ENCODE measurements at places on chromosomes 2 and 18.

DNA sequence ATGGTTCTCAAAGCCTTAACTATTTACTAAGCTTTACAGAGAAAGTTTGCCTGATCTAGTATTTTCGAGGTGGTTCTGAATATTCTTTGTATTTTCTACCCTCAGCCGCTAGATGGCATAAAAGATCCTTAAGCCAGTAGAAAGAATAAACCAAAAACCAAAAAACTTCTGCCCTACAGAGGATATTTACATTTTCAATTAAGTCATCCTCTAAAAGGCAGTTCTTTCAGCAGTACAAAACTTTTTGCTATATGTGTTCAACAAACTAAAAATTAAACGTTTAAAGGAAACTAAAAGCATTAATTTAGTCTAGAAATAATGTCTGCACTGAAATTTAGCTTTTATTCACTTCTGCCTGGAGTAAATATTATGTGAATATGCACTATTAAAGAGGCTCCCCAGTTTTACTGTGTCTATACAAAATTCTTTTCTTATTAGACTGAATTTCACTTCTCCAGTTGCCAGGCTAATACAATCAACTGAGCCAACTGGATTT lies 297.5 kb downstream of the PIEZO2 start:
- DNase-seq: no peak

DNA sequence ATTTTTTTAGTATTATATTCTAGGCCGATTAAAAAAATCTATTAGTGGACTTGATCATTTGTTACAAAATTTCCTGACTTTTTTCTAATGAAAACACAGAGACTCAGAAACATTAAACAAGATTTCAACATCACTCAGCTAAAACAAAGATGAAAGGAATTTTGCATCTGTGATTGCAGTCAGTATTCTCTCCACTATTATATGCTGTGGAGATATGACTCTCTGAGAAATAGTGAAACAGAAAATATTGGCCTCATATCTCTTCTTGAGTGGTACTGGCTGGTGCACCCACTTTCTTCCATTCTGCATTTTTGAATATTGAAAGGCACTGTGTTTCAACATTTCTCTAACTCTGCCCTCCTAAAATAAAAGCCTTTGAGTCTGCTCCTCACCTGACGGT lies 914.2 kb downstream of the TSN start:
- DNase-seq: no peak

GRCh38 chr18:63292831-63293683 lies 26.5 kb downstream of the BCL2 start:
- DNase-seq: no peak

DNA sequence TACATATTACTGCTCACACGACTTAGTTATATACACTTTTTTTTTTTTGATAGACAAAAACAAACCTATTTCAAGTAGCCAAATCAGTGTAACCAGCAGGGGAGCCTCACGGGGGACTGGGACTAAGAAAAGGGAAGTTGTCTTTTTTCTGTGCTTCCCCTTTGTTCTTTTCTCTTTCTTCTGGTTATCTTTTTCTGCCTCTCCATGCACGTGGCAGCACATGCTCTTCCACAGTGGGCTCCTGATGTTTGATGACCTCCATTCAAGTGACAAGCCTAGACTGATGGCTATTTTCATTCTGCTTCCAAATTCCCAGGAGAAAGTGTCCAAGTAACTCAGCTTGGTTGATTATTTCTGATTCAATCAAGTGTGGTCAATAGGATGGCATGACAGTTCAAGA lies 98.2 kb upstream of the STK39 start:
- DNase-seq: no peak

DNA sequence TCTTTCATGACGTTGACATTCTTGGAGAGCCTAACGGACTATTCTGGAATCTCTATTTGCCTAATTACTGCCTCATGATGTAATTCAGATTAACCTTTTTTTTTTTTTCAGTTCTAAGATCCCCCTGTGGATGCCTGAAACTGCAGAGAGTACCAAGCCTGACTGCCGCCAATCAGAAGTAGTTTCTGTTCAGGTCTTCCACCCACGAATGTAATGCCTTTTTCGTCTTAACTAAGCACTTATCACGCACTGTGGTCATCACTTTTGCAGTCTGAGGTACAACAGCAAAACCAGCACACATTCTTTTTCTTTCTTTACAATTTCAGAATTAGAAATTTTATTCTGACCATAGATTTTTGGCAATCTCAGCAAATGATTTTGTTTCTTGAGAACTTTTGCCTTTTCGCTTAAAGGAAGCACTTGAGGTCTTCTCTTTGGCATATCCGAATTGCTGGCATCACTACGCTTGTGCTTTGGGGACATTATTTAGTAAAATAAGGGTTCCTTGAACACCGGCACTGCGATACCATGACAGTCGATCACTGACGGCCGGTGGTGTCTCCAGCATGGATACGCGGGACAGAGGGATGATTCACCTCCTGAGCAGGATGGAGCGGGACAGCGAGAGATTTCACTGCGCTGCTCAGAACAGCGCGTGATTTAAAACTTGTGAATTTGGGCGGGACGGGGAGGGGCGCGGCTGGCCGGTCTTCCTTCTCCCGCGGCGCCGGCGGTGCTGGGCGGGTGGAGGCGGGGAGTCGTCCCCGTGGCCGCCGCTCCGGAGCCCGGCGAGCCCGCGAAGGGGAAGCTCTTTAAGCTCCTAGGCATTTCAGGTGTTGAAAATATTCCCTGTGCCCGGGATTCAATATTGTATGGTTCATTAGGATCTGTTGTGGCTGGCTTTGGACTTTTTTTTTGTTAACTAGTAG lies 32.0 kb upstream of the GPR55 start:
- DNase-seq: no peak

GRCh38 chr2:14120376-14120775 lies 512.1 kb upstream of the LRATD1 start:
- DNase-seq: no peak

DNA sequence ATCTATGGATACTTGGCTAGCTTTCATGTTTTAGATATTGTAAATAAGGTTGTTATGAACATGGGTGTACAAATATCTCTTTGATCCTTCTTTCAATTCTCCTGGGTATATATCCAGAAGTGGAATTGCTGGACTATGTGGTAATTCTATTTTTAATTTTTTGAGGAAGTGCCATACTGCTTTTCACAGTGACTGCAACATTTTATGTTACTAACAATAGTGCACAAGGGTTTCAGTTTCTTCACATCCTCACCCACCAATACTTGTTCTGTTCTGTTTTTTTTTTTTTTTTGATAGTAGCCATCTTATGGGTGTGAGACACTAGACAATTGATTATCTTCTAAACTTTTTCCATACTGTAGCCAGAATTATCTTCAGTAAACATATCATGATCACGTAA lies 17.3 kb upstream of the NEUROD1 start:
- DNase-seq: no peak

DNA sequence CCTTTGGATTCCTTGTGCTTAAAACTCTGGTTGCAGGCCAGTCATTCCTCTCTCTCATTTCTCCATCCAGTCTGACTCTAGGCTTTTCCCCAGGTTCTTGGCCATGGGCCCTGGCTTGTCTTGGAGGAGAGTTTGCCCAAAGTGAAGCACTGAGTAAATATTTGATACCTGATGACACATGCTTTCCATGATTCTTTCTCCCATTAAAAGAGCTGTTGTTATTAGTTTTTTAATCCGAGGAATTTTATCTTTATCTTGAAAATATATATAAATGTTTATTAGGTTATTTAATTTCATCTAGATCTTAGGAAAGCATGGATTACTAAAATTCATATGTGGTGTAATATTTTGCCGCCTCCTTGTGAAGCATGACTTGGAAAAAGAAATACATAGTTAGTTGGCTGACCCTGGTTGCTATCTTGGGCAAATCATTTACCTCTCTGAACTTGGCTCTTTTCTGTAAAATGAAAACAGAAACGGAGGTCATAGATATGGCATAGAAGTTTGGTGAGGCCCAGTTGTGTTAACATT lies 650.1 kb downstream of the SLC4A3 start:
- DNase-seq: peak; percentile 71

GRCh38 chr2:151344906-151345305 lies 12.5 kb upstream of the TNFAIP6 start:
- no peak for DNase-seq

GRCh38 chr2:167215595-167215994 lies 327.3 kb downstream of the XIRP2 start:
- no peak for DNase-seq

DNA sequence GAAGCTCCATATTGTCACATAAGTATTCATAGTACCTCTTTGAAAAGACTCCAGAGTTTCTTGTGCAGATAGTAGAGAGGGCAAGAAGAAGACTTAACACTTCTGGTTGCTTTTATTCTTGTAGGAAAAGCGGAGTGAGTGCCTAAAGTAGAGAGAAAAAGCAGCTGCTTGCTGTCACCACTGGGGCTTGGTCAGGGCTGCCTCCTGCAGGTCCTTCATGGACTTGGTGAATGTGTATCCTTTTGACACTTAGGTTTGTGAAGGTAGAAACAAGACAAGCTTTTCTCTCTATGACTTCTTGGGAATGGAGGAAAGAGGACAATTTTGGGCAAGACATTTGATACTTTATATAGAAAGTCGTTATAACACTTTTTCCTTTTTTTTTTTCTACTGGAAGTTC lies 312.8 kb upstream of the FANCL start:
- no peak for DNase-seq

DNA sequence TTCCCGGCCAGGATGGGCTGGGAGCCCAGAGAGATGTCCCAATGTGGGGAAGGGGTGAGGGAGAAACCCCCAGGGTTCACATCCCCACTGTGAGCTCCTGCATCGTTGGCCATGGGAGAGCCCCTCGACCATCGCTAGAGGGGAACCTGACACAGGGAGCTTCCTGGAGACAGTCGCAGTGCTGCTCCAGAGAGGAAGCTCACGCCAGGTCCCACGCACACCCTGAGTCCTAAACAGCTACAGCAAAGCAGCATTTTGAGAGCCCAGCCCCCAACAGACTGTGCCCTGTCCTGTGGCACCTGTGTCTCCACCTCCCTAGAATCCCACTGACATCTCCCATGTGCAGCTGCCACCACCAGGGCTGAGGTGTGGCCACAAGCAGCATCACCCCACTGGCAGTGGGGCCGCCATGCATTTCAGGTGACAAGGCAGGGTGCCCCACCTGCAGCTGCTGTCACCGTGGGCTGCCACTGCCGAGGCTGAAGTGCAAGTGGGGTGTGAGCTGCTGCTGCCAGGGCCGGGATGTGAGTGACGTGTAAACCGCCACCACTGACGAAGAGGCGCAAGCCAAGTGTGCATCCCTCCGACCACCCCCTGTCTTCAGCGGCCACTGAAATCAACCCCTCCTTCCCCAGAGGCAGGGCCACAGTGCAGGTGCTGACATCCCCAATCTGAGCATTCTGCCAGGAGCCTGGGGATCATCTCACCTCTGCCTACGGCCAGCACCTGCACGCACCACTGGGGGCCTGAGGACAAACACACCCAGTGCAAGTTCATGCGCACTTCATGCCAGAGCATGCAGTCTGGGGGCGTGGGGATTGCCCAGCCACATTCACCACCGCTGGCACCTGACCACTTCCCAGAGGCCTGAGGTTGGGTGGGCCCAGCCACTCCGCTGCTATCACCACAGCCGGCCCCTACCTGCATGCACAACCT lies 467.7 kb upstream of the SALL3 start:
- DNase-seq: no peak

GRCh38 chr2:237623428-237624403 lies 3.7 kb upstream of the LRRFIP1 start:
- no peak for DNase-seq

- no peak for DNase-seq
Observed at GRCh38 chr2:144426981-144427479, 92.9 kb downstream of the ZEB2 start.

GRCh38 chr2:116238511-116238910 lies 1576.0 kb upstream of the DDX18 start:
- no peak for DNase-seq

DNA sequence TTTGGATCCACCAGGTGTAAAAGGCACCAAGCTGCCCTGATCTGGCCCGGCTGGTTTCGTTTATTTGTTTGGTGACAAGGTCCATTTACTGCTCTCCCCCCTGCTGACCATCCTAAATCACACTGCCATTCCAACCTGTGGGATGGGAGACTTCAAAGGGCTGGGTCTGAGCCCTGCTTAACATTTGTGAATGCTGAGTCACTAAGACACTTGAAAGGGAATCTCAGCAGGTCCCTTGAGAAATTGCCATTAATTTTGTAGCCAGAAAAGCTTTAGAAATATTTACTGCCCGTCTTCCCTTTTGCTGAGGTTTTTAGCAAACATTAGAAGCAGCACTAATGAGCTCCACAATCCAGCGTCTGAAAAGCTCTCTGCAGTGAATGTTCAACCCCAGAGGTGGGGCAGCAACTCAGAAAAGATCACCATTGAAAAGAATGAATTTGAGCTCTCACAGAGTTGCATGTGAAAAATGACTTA lies 133.8 kb downstream of the ARL4C start:
- no peak for DNase-seq

GRCh38 chr2:154688373-154688772 lies 10.1 kb upstream of the KCNJ3 start:
- no peak for DNase-seq

GRCh38 chr2:9779596-9780264 lies 63.5 kb upstream of the TAF1B start:
- no peak for DNase-seq

- DNase-seq: no peak
Observed at GRCh38 chr2:211901226-211901846, 637.3 kb downstream of the ERBB4 start.

DNA sequence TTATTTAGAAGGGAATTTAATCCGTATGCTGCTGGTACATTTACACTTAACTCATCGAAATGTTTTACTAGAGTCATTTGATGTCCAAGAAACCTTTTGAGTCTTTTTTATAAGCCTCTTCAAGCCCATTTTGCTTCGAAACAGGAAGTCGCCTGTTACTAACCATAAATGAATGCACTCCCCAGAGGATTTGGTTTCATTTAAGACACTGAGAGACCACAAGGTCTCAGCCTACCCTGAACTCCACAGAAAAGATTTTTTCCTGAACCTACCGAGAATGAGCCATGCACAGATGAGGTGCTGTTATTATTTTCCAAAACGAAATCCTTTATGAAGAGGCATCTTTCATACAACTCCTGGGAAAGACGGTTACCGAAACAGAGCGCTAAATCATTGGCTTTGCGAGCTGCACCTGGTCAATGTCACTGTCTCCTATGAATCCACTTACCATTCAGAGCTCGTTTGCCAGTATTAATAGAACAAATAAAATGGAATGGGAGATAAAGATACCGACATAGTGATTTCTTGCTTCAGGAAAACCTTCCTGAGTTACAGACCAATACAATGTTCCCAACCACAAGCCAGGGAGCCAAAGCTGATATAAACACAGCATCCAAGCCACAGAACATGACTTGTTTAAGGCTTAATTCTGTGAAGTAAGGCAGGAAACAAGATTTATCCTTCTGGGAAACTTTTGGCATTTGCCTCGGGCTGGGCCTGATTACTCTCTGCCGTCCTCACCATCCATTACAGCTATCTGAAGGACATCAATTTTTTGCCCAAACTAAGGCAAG lies 382.1 kb downstream of the OSR1 start:
- peak; percentile 82 for DNase-seq

DNA sequence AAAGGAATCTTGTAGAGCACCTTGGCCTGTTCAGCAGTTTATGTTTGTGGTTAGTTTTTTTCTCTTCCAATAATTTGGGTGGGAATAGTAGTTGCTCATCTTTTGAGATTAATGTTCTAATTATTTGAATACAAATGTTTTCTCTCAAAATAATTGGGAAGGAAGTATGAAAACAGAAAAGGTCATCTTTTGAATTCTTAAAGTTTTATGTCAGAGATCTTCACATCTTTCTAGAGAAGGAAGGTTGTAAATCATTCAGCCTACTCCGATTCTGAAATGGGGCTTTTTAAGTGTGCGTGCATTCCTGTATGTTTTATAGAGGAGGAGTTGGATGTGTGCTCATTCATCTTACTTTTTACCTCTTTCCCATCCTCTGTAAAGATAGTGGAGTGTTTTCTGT lies 29.0 kb downstream of the GRHL1 start:
- no peak for DNase-seq

- no peak for DNase-seq
Observed at GRCh38 chr2:120399889-120400240, 53.9 kb downstream of the INHBB start.
